Effector memory CD8-positive, alpha-beta T cell (primary cell): ENCODE measurements at places on chromosomes 13 and 19.

GRCh38 chr19:4295972-4296771 lies 6.0 kb downstream of the TMIGD2 start:
- DNase-seq = no peak

GRCh38 chr19:50705422-50706019 lies 14.1 kb downstream of the SHANK1 start:
- no peak for DNase-seq

DNA sequence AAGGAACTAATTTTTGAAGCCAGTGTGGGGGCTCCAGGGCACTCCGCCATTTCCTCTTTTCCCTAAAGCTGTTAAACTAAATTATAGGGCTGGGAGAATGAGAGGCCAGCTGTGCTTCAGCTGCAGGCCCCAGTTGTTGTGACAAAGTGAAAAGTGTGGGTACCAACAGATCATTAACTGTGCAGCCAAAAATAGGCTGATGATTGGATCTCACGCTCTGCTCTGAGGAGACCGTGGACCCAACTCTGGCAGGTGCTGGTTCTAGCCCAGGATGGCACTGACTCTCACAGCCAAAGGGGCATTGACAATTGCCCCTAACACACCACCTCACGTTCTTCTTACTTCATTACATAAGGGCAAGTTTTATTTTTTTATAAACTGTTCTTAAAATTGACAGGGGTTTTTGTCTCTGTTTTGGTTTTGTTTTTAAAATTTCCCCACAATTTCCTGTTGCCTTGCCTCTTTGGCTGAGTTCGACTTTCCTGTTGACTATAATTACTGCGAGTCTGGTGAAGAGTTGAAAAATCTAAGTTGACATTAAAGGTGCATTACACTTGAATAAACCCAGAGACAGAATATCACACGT lies 391.0 kb downstream of the FGF9 start:
- DNase-seq = peak; percentile 23

- DNase-seq = no peak
These were observed 15.9 kb upstream of the IGLON5 start for GRCh38 chr19:51295382-51296126.

GRCh38 chr19:14763497-14764145 lies 14.7 kb downstream of the ADGRE2 start:
- DNase-seq = no peak
